IPS DF 6.9 (cell line): ENCODE measurements at places on chromosomes 16 and 17.

DNA sequence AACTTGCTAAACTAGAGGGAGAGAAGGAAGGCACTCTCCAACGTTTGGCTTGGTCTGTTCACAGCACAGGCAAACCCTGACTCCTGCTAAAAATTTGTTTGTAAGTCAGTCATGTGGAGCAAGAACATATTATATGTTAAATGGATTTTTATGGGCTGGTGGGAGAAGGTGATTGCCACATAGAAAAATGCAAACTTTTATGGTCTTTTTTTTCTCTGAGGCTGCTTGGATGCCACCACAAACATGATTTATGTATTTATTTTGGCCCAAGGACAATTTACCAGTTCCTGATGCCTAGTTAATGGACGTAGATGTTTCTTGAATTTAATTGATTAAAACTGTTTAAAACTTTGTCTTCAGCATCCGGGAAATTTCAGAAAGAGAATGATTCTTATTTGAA is 274.2 kb upstream of the MYOCD start:
- no peak overlapping the region for H3K4me3 ChIP-seq
- H3K27me3 ChIP-seq: no peaks in the 10 kb centered on the region
- no peaks in the 10 kb centered on the region for H3K36me3 ChIP-seq
- no peaks in the 10 kb centered on the region for H3K4me1 ChIP-seq
- no peak overlapping the region for H3K27ac ChIP-seq

DNA sequence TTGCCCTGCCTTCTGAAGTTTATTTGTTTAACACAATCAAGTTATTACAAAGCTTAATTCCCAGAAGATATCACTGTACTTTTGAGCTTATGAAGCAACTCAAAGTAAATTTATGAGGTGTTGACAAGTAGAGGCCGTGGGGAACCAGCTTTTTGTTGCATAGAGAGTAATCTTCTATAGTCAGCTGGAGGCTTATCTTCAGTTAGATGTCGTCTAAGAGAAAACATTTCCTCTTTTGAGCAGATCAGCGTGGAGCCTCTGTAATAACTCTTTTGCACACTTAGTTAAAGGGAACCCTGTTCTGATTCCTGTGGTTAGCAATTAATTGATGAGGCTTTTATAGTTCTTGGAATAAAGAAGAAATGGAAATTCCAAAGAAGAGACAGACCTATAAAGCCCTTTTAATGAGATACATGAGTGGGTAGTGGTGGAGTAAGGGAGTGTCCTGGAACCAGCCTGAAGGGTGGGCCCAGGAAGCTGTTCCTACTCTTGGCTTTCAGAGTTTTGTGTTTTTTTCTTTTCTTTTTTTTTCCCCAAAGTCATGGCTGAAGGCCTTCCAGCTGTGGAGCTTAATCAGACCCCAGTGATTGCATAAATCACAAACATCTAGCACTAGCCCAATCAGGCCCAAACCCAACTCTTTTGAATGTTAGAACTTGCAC is 28.9 kb upstream of the MAP3K14 start:
- H3K27me3 ChIP-seq: no peaks in the 10 kb centered on the region
- peaks cover 7% of the 10 kb centered on the region; the same call in 1 of the 2 replicates for H3K4me1 ChIP-seq
- no peak for DNase-seq
- no peak overlapping the region for H3K27ac ChIP-seq

DNA sequence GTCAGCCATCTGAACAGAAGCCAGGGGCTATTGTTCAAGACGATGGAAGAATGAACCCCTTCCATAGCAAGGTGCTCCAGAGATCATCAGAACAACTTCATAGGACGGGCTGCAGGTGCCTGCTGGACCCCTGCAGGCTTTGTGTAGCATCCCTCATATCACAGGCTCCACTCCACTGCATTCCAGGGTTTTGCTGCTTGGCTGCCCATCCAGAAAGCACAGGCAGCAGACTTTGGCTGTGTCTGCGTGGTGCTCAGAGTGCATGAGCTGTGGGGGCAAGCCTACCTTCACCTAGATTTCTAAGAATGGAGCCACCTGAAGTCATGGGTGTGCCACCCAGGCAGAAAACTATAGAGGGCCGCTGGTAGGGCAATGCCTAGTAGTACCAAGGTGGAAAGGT is 93.9 kb upstream of the NLRP1 start:
- H3K4me3 ChIP-seq: no peak overlapping the region
- H3K36me3 ChIP-seq: no peaks in the 10 kb centered on the region
- H3K27me3 ChIP-seq: no peaks in the 10 kb centered on the region

- H3K27ac ChIP-seq: no peak overlapping the region
- DNase-seq: no peak
- no peaks in the 10 kb centered on the region for H3K4me1 ChIP-seq
- H3K4me3 ChIP-seq: no peak overlapping the region
Observed at GRCh38 chr16:9917691-9918090, 264.5 kb downstream of the GRIN2A start.

DNA sequence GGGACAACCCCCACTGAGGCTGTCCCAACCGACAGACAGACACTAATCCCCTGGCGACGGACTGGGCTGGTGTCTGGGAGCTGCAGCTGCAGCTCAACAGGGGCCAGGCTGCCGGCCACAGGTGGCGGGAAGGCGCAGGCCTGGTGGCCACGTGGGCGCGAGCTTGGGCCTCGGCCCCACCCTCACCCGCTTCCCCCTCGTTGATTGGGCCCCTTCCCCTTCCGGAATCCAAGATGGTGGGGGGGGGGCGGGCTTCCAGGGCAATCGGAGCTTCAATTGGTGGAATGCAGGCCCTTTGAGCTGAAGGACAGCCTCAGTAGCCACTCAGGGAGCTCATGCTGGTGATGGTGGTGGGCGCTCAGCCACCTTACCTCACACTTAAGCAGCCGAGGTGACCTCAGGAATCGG is 8.7 kb upstream of the TBX4 start:
- H3K36me3 ChIP-seq: no peaks in the 10 kb centered on the region
- no peaks in the 10 kb centered on the region for H3K27me3 ChIP-seq
- no peak overlapping the region for H3K4me3 ChIP-seq
- no peak for DNase-seq

GRCh38 chr16:80447241-80447640 is 93.6 kb upstream of the DYNLRB2 start:
- no peaks in the 10 kb centered on the region for H3K27me3 ChIP-seq
- DNase-seq: no peak
- no peaks in the 10 kb centered on the region for H3K36me3 ChIP-seq
- H3K4me1 ChIP-seq: no peaks in the 10 kb centered on the region

- no peak overlapping the region for H3K27ac ChIP-seq
- H3K27me3 ChIP-seq: no peaks in the 10 kb centered on the region
- H3K36me3 ChIP-seq: no peaks in the 10 kb centered on the region
- no peak overlapping the region for H3K4me3 ChIP-seq
Observed at GRCh38 chr16:865026-865425, 64.5 kb upstream of the GNG13 start.
